ENCODE measurements at places on chromosomes 6 and 20. TPM values are rescaled to one million over a fixed set of nuclear protein-coding genes. Genes with fewer than 3 reads are reported as not detected.

Gene IP6K3
- 2.9 TPM for total RNA-seq

DNA sequence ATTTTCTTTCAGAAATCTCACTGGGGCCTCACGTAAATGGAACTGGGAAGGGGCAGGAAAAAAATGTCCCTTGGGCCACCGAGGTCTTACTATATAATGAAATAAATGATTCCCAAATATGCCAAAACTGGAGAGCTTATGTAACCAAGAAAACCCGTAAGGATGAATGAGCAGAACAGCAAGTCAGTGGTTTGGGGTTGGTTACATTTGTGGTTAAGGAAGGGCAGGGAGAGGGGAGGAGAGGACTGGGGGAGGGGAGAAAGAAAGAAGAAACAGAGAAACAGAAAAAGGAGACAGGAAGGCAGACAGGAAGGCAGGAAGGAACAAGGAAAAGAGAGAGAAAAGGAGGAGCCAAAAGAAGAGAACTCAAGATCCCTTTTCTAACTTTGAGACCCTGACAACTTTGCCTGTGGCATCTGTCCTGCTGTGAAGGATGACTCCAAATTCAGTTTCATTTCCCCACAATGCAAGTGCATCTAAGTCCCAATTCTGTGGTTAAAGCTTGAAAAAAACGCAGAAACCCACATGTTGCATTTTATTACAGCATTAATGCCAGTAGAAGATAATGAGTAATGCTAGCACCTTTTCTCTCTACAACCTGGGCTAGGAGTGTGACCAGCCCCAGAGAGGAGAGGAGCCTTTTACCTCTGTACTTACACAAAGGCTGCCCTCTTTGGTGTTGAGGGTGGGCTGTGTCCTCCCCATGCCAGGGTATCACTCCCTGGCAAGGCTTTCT, 10.8 kb upstream of the ARMC2 start:
- no peaks in the 10 kb centered on the region for H3K36me3 ChIP-seq
- no peak overlapping the region for H3K27ac ChIP-seq
- peaks cover 8% of the 10 kb centered on the region for H3K4me1 ChIP-seq
- H3K27me3 ChIP-seq, result peaks cover 32% of the 10 kb centered on the region

Gene SSTR4
- total RNA-seq, result not detected

- H3K4me3 ChIP-seq, result peak overlapping the region; percentile 72
- H3K4me1 ChIP-seq, result peaks cover 14% of the 10 kb centered on the region
- peaks cover 86% of the 10 kb centered on the region for H3K27me3 ChIP-seq
- H3K36me3 ChIP-seq, result no peaks in the 10 kb centered on the region
- peak; percentile 68 for DNase-seq
Observed at GRCh38 chr6:77463861-77464494, 687 bp upstream of the HTR1B start.

- H3K4me1 ChIP-seq, result peaks cover 6% of the 10 kb centered on the region
- no peak overlapping the region for H3K27ac ChIP-seq
- no peaks in the 10 kb centered on the region for H3K36me3 ChIP-seq
- H3K27me3 ChIP-seq, result no peaks in the 10 kb centered on the region
Observed at GRCh38 chr20:20404633-20405032, 36.7 kb downstream of the INSM1 start.

DNA sequence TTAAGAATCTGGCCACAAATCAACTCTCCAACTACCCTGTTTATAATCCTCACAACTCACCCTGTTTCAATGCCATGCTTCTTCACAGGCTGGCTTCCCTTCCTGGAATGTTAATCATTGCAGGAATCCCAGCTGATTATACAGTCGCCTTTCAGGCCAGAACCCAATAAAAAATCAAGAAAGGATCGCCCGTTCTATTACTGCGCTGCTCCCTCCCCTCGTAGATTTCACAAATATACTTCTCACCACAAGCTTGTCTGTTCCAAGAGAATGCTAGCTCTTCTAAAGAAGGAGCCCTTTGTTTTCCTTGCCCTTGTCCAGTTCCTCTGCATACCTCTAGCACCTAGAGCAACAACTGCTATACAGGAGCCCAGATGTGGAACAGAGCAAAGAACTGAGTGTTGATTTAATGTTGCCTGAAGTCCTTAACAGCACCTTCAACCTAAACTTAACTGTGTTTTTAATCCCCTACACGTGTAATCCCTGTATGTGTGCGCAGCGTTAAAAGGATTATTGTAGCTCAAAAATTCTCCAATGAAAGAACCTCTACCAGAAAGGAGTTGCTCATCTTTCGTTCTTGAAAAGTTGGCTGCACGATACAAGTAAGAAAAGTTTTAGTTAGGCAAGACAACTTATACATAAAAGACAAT, 988 bp downstream of the ECHDC1 start:
- peak; percentile 76 for DNase-seq
- H3K27me3 ChIP-seq, result no peaks in the 10 kb centered on the region
- H3K36me3 ChIP-seq, result no peaks in the 10 kb centered on the region

- no peaks in the 10 kb centered on the region for H3K36me3 ChIP-seq
- H3K4me3 ChIP-seq, result no peak overlapping the region
- DNase-seq, result no peak
- no peaks in the 10 kb centered on the region for H3K27me3 ChIP-seq
- no peak overlapping the region for H3K27ac ChIP-seq
Observed at GRCh38 chr20:61580958-61581824, 329.1 kb downstream of the CDH4 start.

Gene FOXF2
- total RNA-seq, result not detected

Gene MYL9
- 12.4 TPM for total RNA-seq

DNA sequence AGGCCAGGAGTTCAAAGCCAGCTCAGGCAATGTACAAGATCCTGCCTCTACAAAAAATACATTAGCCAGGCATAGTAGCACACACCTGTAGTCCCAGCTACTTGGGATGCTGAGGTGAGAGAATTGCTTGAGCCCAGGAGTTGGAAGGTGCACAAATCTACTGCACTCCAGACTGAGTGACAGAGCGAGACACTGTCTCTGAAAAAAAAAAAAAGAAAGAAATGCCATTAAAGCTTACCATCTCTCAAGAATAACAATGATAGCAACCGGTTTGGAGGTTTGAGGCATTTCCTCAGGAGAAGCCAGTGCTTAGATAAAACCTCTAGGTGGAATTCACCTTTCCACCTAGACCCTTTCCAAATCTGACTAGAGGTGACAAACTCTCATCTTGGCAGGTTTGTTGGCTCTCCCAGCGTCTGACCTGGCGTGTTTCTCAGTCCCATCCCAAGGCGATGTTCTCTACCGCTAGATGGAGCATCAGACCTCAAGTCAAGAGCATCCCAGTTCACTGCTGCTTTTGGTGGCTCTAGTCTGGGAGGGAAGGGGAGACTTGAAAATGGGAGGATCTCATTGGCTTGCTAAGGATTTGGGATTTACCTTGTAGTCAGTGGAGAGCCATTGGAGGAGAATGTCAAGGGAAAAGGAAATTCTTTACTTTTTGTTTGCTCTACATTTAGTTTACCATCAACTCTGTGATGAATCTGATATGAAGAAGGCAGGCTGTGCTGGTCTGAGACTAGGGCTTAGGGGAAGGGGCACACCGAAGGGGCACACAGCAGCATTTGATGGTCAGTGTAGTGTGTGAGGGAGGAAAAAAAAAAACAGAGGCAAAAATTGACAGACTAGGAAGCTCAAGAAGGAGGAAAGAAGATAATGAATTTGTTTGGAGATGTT, 67.9 kb downstream of the NCOA7 start:
- DNase-seq, result peak; percentile 83
- no peaks in the 10 kb centered on the region for H3K36me3 ChIP-seq
- no peaks in the 10 kb centered on the region for H3K27me3 ChIP-seq
- H3K4me1 ChIP-seq, result no peaks in the 10 kb centered on the region

GRCh38 chr20:41436679-41437078, 70.1 kb upstream of the EMILIN3 start:
- H3K4me3 ChIP-seq, result no peak overlapping the region
- no peak overlapping the region for H3K27ac ChIP-seq
- no peaks in the 10 kb centered on the region for H3K36me3 ChIP-seq
- no peak for DNase-seq
- H3K27me3 ChIP-seq, result no peaks in the 10 kb centered on the region

DNA sequence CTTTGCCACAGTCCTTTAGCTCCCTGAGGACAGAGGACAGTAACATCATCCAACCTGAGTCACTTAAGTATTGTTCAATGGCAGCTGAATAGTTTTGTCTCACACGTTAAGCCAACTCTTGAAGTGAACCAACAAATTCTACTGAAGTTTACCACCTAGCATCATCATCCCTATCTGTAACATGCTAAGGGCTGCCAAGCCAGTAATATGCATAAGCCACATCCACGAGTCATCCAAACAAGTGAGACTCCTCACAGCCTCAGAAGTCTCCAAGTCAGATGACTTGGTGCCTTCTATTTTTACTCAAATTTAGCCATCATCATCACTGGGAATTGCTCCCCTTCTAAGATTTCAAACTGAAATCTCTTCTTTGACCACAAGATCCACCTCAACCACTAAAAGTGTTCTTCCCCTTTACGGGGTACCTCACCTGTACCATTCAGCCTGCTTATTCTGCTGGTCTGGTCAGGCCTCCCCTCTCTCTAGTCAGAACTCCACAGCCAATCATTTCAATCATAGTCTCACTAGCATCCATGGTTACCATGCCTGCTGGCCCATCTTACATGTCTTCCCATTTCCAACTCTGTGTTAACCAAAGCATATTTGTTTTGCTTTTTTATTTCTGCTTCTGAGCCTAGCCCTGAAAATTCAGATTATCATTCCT, 73.7 kb downstream of the DTNBP1 start:
- DNase-seq, result no peak
- H3K27ac ChIP-seq, result no peak overlapping the region
- H3K4me3 ChIP-seq, result no peak overlapping the region
- H3K36me3 ChIP-seq, result no peaks in the 10 kb centered on the region
- peaks cover 7% of the 10 kb centered on the region for H3K4me1 ChIP-seq

GRCh38 chr6:43600595-43600994, 24.6 kb downstream of the POLH start:
- no peak overlapping the region for H3K4me3 ChIP-seq
- no peak for DNase-seq
- no peaks in the 10 kb centered on the region for H3K4me1 ChIP-seq
- peaks cover 3% of the 10 kb centered on the region for H3K36me3 ChIP-seq

DNA sequence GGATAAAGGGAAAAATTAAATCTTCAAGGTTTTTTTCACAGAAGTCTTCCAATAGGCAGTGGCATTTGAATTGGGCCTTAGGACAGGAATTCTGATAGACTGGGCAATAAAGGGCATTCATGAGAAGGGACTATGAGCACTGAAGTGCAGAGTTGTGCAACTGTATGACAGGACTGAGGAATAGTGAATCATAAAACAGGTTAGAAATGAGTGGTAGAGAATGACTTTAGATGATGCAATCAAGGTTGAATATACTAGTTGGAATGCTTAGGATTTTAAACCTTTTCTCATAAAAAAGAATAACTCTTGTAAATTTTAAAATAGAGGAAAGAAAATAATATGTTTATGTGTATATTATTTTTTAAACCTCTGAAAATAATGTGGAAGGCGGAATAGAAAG, 944.7 kb downstream of the PHF3 start:
- DNase-seq, result no peak
- no peaks in the 10 kb centered on the region for H3K36me3 ChIP-seq
- no peak overlapping the region for H3K4me3 ChIP-seq
- H3K4me1 ChIP-seq, result no peaks in the 10 kb centered on the region
- no peak overlapping the region for H3K27ac ChIP-seq
- H3K27me3 ChIP-seq, result no peaks in the 10 kb centered on the region

Gene HLA-DQB1
- total RNA-seq, result 6.6 TPM

DNA sequence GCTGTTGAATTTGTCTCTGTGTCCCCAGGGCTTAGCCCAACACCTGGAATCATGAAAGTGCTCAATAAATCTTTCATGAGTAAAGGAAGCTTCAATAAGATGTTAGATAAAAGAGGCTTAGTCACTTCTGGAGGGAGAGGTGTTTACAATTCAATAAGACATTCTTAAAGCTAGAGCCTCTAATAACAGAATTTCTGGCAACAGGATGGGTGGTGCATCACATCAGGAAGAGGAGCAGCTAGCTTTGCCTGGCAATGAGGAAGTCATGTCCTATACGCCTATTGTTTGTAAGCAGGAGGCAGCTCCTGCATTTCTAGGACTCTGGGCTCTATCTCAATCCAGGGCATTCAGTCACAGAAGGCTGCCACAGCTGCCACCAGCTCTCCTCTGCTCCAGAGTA, 638.5 kb downstream of the EPM2A start:
- no peak overlapping the region for H3K27ac ChIP-seq
- DNase-seq, result no peak
- no peak overlapping the region for H3K4me3 ChIP-seq
- H3K36me3 ChIP-seq, result no peaks in the 10 kb centered on the region
- no peaks in the 10 kb centered on the region for H3K4me1 ChIP-seq

GRCh38 chr6:102038964-102039363, 645.5 kb downstream of the GRIK2 start:
- H3K4me1 ChIP-seq, result peaks cover 14% of the 10 kb centered on the region
- DNase-seq, result peak; percentile 7
- H3K36me3 ChIP-seq, result no peaks in the 10 kb centered on the region
- no peak overlapping the region for H3K27ac ChIP-seq

GRCh38 chr6:16706911-16707783, 54.1 kb downstream of the ATXN1 start:
- no peaks in the 10 kb centered on the region for H3K27me3 ChIP-seq
- no peak for DNase-seq
- no peaks in the 10 kb centered on the region for H3K4me1 ChIP-seq
- H3K4me3 ChIP-seq, result no peak overlapping the region
- no peaks in the 10 kb centered on the region for H3K36me3 ChIP-seq

GRCh38 chr6:2480267-2480966, 235.0 kb upstream of the GMDS start:
- H3K4me1 ChIP-seq, result no peaks in the 10 kb centered on the region
- no peaks in the 10 kb centered on the region for H3K36me3 ChIP-seq
- no peak overlapping the region for H3K4me3 ChIP-seq
- no peak for DNase-seq
- H3K27me3 ChIP-seq, result no peaks in the 10 kb centered on the region

Gene LY86
- total RNA-seq, result not detected

DNA sequence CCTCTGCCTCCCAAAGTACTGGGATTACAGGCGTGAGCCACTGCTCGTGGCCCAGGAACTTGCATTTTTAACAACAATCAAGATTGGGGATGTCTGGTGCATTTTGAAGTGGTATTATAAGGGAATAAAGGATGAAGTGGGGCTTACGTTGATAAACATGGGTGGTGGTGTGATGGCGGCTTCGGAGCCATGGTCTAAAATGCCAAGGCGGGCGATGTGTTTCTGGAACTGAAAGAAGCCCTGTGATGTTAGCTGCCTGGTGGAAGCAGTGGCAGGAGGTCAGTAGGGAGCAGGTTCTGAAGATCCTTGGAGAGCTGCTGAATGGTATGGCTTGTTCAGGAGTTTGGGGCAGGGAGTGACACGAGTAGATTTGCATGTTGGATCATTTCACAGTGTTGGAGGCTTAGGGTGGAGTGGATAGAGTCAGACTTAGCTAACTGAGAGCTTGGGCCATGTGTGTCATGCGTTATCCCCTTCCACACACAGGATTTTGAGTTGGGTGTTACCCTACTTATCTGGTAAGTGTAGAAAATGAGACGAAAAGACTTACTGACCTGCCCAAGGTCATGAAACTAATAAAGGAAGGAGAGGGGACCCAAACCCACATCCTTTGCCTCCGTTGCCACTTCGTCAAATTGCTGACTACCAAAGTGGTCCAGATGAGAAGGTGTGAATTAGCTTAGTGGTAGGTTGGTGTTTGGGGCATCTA, 1.5 kb downstream of the NELFCD start:
- no peaks in the 10 kb centered on the region for H3K4me1 ChIP-seq
- no peak for DNase-seq
- peak overlapping the region; percentile 69 for H3K4me3 ChIP-seq

All from neural progenitor cell (in vitro differentiated cells).